Colonic mucosa (tissue), 4 donors: ENCODE measurements at places on chromosomes 11 and 22. TPM values are rescaled to one million over a fixed set of nuclear protein-coding genes. Genes with fewer than 3 reads are reported as not detected.

Gene MICALL1
- 27.3 TPM for total RNA-seq

Gene IGSF22
- 1.3 TPM for total RNA-seq

Gene NXPE4
- 178 TPM for total RNA-seq

Gene SCYL1
- 84.1 TPM for total RNA-seq

Gene CFAP300
- total RNA-seq, result not detected

GRCh38 chr11:120021391-120021953 lies 116.4 kb downstream of the TRIM29 start:
- no peak overlapping the region for H3K4me3 ChIP-seq
- no peak overlapping the region for H3K27ac ChIP-seq
- H3K36me3 ChIP-seq, result no peaks in the 10 kb centered on the region
- H3K4me1 ChIP-seq, result no peaks in the 10 kb centered on the region
- H3K27me3 ChIP-seq, result no peaks in the 10 kb centered on the region

DNA sequence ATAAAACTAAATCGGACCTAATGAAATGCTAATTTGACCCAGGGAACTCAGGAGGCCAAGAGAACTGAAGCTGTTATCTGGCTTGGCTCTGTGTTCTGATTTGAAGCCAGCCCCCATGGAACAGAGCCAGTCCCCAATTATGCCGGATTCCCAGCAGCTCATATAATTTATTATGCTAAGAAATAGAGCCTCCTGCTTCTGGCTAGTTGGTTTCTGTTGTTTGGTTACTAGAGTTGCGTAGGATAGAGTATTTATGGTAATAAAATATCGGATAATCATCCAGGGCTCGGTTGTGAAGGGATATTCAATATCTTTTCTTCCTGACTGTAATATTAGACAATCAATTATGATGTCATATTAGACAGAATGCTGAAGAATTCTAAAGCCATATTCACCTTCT lies 120.4 kb upstream of the TTC12 start:
- H3K27ac ChIP-seq, result no peak overlapping the region
- DNase-seq, result peak; percentile 23
- H3K27me3 ChIP-seq, result no peaks in the 10 kb centered on the region
- no peaks in the 10 kb centered on the region for H3K4me1 ChIP-seq

DNA sequence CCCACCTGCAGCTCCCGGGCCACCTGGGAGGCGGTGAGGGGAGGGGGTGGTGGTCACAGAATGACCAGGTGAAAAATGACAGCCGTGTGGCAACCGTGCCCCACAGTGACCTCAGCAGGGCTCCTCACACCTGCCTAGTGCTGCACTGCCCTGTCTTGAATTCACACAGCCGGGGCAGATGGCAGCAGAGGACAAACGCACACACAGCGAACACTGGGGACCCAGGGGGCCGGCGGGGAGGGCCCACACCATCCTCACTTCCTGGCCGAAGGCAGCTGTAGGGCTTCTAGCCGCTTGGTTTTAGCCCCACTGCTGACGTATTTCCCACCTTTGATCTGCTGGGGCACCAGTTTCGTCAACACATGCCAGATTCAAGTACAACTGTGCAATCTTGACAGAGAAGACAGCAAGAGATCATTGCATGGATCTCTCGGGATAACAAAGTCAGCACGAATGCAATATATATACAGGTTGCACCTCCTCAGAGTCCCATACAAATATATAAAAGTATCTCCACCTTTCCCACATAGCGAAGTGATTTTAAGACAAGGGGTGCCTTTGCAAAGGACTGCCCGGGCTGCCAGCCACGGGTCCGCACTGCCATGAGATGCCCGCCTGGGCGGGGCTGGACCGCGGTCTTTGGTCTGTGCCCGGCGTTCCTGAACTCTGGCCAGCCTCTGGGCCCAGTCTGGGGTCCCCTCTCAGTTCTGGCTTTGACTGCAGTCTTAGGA lies 26.9 kb downstream of the TRMU start:
- H3K27ac ChIP-seq, result no peak overlapping the region
- H3K27me3 ChIP-seq, result no peaks in the 10 kb centered on the region
- DNase-seq, result no peak
